ENCODE measurements at places on chromosomes 4 and X.
A peak's percentile ranks its signal among the peaks of the same experiment; 100 is the strongest.

DNA sequence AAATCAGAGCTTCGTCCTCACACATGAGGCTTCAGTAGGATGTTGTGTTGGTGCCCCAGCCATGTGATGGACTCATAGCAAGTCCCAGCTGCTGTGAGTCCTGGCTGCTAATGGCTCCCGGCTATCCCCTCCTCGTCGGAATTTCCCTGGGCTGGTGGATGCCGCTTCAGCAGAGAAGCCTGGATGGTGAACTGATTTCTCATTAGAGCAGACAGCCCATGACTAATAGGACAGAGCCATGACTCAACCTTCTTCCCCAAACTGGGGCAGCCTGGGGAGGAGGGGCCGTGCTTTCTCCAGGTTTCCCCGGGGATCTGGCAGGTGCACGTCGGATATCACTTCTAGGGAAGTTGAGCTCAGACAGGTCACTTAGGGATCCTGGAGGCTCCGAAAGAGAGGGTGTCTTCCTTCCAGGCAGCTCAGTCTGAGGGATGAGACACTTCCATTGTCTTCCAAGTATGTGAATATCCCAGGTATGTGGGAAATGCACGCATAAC lies 112.7 kb downstream of the ASMT start:
- DNase-seq: no peak

DNA sequence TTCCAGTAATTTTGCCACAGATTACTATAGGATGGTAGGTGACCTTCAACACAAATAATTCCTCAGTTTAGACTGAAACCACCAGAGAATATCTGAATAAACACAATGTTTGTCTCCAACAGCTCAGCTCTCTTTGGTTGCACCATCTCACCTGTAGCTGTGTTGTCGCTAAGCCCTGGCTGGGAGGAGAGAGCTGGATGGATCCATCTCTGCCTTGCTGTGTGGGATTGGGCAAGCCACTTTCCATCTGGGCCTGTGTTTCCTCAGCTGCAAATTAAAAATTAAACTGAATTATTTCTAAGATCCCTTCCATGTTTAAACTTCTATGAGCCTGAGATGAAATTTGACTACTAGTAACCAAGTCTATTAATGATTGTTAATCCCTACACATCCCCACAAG lies 310.2 kb downstream of the FBXW7 start:
- DNase-seq: no peak

DNA sequence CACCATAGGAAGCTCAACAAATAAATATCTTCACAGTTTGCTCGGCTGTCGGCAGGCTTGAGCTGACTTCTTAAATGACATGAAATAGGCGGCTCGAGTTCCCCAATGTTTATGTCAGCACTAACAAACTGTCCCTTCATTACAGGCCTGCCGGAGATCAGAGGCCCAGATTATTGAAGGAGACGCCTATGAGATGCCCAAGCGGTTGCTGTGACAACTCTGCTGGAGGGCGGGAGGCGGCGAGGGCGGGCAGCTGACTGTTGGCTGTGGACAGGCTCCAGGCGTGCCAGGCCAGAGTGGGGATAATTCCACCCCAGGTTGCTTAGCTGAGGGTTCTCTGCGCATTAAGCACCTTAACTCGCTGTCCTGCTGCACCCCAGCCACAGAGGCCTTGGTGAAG lies 39.2 kb upstream of the MSX1 start:
- DNase-seq: no peak

GRCh38 chr4:87339440-87339839 lies 16.8 kb upstream of the HSD17B13 start:
- no peak for DNase-seq

GRCh38 chr4:96471956-96472867 lies 632.3 kb downstream of the PDHA2 start:
- no peak for DNase-seq

DNA sequence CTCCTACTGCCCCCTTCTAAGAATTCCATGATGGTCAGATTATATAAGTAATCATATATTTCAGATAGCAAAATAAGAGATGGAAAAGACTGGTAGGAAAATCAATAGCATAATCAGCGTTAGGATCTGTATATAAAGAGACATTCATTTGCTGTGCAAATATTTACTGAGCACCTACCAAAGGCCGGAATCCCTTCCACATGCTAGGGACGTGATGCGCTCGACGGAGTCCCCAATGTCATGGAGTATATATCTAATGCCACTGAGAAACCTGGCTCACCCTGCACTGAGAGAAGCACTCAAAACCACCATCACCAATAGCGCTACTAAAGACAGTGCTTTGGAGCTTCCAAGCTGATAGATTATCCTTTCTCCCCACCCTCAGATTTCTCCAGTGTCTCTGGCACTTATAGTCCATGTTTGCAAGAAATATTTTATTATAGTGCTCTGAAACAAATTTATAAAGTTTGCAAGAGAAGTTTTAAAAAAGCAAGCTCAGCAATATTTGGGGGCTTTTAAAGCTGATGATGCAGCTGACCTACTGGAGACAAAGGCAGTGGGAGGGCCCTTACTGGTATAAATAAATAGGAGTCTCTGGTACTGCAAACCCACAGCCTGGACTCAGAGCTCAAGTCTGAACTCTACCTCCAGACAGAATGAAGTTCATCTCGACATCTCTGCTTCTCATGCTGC lies at the start of gene CXCL13:
TSS of gene CXCL13 (plus strand) at position 611 of the 693 bp plus-strand sequence. CDS start at position 657, 46 bp downstream.
- no peak for DNase-seq

DNA sequence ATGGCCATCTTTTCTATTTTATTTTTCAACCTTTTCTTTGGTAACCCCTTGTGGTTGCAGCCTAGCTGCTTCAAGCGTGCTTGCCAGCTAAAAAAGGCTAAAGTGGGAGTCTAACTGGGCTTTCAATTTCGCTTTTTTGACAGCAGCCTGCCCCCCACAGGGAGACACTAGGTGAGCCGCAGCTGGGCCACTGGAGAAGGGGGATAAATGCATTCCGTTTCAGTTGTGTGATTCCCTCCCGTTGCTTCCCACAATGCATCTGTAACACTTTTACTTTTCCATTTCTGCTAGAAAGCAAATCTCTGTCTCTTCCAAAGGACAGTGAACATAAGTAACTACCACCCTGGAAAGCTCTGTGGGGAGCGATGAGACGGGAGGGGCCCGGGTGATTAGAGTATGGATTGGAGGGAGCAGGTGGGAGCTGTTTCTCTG lies 86.3 kb upstream of the RAPGEF2 start:
- DNase-seq: no peak

GRCh38 chrX:119755981-119756533 lies 2.3 kb upstream of the SOWAHD start:
- DNase-seq: no peak

GRCh38 chr4:7584606-7585159 lies 150.0 kb upstream of the PSAPL1 start:
- DNase-seq: no peak

GRCh38 chr4:169730564-169730963 lies 27.2 kb downstream of the HPF1 start:
- no peak for DNase-seq

- no peak for DNase-seq
These were observed 376 bp upstream of the C4orf36 start for GRCh38 chr4:86892636-86892960.

DNA sequence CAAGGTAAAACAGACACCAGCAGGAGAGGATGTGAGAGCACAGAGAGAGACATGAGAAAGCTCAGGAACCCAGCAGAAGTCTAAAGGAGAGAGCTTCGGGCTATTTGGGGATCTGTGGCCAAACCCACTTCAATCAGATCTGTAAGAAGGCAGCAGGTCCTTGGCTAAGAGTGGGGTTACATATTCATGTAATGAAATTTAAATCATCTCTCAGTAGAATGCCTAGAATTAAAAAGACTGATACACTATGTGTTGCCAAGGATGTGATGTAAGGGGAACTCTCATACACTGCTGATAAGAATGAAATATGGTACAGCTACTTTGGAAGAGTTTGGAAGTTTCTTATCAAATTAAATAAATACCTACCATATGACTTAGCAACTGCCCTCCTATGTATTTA lies 35.8 kb downstream of the PDE5A start:
- no peak for DNase-seq

GRCh38 chr4:183299464-183299863 lies 20.6 kb downstream of the CLDN22 start:
- DNase-seq: no peak

GRCh38 chr4:87911252-87911774 lies 64.2 kb upstream of the SPP1 start:
- no peak for DNase-seq

GRCh38 chrX:41737065-41737464 lies 13.1 kb downstream of the GPR82 start:
- DNase-seq: no peak

DNA sequence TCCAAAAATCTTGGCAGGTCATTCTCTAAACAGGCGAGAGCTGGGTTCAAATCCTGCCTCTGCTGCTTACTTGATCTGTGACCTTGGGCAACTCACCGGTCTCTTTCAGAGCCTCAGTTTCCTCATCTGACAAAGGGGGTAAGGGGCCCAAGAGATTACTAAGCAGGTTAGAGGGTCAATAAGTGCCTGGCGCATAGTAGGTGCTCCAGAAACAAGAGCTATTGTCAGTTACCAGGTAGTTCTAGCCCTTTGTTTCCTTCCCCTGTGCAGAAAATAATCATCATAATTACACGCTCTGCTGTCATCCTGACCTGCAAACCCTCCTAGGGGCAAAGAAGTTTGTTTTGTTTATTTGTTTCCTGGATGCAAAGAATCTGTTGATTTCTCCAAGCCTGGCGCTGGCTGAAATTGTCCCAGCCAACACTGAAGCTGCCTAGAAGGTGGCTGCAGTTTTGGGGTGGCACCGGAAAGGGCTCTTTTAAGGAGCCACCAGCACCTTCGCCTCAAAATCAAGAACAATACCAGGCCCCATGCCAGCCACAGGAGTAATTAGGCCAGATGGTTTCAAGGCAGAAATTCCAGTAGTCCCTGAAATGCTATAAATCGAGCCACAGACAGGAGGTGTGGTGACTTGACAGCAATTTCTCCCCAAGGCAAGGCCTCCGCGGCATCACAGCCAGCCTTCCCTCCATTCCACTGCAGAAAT lies 10.2 kb upstream of the KIAA0232 start:
- DNase-seq: no peak

GRCh38 chr4:183871581-183871980 lies 33.5 kb upstream of the STOX2 start:
- no peak for DNase-seq

DNA sequence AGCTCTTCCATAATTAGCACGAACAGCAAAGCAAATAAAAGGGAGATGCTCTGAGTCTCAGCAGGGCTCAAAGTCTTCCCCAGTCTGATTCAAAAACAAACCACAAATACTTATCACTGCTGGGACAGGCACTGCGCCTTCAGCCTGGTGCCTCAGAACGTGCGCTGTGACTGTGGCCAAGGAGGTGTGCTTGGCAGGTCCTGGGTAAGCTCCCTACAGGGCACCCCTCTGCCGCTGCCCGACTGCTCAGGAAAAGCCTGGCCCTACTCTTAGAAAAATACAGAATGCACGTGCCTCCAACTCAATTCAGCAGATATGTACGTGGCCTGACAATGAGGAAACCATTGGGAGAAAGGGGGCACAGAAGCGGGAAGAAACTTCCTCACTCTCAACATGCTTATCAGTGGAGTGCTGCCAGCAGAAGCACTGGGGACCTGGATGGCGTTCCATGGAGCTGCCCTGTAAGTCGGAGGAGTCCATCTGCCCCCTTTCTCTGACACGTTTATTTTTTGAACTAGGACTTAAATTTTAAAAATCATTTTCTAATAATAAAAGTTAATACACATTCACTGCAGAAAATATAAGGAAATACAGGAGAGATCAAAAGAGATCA lies 86.8 kb downstream of the GATB start:
- DNase-seq: no peak

- DNase-seq: no peak
These were observed 403.1 kb downstream of the PDGFC start for GRCh38 chr4:156568484-156568883.

- no peak for DNase-seq
These were observed 376.2 kb downstream of the PCDH18 start for GRCh38 chr4:137156054-137156453.

DNA sequence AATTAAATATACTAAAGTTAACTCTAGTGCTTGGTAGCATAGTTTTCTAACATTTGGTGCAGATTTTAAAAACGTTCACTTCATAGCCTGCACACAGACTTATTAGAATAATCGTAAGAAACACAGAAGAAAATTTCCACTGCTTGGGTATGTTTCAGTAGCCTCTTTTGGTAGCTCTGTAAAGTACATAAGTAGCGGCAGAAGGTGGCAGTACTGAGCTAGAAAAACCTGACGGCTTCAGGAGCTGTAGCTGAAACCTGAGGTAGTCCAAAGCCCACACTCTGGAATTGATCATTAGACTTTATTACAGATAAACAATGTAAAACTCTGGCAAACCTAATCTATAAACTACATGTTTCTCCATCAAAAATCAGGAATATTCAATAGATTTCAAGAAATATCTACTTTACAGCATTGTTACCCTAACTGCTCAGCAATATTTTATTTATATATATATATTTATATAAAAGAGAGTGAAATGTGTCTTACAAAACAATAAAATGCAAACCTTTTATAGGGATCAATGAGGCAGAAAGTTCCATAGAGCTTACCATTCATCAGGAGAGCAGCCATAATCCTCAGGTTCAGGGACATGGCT lies 88.2 kb downstream of the ATP8A1 start:
- peak; percentile 46 for DNase-seq

DNA sequence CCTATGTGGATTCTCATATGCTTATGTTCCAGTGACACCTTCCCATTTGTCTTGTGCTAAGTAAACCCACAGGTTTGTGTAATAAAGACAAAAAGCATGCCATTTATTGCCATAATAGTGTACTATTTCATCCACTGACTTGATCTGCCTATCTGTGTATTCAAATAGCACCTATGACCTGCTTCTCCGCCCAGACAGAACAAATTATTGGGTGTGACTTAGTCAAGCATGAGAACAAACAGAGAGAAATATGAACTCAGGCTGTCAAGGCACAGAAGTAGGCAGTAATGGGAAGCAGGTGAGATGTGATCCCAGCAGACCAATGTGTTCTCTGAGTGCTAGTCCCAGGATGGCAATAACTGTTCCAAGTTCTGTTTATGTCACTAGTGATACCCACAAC lies 25.4 kb downstream of the ELOVL6 start:
- DNase-seq: no peak

- DNase-seq: no peak
These were observed 35.3 kb downstream of the SHROOM2 start for GRCh38 chrX:9821572-9821971.

GRCh38 chr4:95118497-95118896 lies 360.7 kb downstream of the BMPR1B start:
- no peak for DNase-seq

GRCh38 chr4:147160908-147161513 lies 215.3 kb upstream of the TTC29 start:
- no peak for DNase-seq

All from stimulated activated CD4-positive, alpha-beta T cell treated with anti-CD3 and anti-CD28 coated beads, TNF-alpha, amount 100 ng/mL, for 48 hours (primary cell).